ENCODE measurements at places on chromosomes 12 and 14.

DNA sequence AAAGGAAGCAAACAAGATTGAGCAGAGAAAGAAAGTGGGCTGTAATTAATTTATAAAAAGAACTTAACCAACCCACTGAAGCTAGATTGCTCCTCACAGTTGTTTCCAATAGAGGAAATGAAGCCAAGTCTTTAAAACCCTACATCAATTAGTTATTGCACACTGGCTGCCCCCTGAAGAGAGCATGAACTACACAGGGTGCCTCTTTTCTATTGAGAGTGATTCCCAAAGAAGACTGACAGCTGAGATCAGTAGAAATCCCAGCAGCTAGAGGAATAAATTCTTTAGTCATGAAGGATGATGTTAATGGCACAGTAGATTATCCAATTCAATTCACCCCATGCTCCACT, 8.6 kb upstream of the USP15 start:
- DNase-seq = no peak

DNA sequence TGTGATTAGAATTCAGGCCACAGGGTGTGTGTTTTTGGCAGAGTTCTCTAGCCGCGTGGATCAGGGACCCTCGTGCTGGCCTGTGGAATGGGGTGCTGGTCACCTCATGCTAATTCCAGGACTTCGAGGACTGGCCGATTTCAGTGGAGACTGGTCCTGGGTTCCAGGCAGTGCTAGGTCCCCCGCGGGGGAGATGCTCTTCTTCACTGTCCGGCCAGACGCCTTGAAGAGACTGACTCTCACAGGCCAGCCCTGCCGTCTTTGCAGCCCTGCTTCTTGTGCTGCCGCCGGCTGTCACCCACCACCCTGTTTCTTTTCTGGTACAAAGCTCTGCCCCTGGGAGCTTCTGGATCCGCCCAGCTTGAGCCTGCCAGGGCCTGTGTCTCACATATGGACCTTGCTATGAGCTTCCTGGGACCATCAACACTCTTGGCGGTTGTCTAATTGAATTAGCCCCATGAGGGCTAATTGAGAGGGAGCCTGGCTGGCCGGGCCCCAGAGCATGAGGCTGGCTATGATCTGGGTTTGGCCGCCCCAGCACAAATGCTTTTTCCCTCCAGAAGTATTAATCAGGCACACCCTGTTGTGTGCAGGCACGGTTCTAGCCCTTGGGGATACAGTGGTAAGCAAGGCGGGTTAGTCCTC, 8.2 kb downstream of the MLXIP start:
- no peak for DNase-seq

GRCh38 chr12:119661882-119662281, 6.1 kb upstream of the PRKAB1 start:
- DNase-seq = no peak

- no peak for DNase-seq
These were observed 36.1 kb downstream of the TMCC3 start for GRCh38 chr12:94614288-94614721.

DNA sequence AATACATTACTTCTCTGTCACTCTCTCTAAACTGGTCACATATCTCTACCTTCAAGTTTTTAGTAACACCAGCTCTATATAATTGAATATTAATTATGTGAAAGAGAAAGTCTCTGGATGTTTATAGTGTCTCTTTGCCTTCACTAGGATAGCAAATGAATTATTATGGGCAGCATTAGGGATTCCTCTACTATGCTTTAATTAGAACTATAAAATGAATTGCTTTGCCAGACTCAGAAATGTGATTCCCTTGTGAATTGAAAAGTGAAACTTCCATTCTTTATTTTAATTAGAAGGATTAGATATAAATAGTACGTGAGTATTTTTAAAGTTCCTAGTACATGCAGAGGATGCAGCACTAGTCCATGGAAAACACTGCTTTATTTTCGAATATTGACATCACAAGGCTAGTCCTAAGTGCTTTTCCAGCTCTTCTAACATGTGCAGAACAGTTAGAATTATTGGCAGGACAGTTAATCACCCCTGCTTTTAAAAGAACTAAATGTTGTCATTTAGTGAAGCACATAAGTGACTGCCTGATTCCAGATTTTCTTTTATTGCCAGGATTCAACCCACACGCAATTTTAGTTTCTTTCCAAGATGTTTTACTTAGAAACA, 23.0 kb upstream of the REP15 start:
- no peak for DNase-seq

DNA sequence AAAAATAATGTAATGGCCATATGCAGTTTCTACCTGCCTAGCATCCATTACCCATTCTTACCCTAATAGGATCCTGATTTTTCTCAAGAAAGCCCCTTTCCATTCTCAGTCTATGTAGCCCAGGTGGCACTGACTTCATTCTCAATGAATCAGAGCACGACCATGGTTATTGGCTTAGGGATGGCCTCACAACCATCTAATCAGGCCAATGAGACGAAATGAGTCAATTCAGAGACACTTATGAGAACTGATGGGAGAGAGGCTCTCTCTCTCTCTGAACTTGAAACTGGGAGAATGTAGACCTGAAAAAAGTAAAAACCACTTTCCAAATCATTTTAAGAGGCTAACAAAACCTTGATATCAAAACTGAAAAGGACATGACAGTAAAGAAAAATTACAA, 45.3 kb upstream of the OXA1L start:
- DNase-seq = no peak

DNA sequence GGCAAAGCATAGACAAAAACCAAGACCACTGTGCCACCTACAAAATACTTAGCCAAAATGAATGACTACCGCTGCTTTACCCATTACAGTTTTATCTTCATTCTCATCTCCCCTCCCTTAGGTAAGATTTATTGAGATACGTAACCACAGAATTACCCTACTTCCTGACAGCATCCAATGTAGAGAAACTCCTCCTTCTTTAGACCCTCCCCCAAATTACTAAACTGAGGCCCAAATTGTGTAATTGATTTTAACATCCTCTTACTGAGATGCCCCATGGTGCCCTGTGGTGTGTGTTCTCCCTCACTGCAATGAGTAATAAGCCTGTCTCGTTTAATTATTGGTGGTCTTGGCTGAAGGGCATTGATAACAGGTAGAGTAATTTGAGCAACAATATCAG, 19.1 kb downstream of the VRK1 start:
- no peak for DNase-seq

DNA sequence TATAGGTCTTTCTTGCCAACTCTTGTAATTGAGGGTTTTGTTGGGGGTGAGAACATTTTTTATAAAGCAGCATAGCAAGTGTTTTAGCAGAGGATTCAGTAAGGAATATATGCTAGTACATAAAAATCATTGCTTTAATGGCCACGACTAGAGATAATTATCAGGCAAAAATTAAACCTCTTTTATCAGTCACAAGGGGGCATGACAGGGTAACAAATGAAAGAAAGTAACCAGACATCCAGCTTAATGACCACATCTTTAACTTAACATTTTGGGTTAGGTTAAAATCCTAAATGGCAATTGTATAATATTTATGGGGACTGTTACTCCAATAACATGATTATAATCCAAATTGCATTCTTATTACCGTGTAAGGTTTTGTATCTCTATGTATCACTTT, 119.6 kb downstream of the LRRIQ1 start:
- no peak for DNase-seq

- no peak for DNase-seq
These were observed 1.7 kb downstream of the IRAK3 start for GRCh38 chr12:66190519-66191370.

DNA sequence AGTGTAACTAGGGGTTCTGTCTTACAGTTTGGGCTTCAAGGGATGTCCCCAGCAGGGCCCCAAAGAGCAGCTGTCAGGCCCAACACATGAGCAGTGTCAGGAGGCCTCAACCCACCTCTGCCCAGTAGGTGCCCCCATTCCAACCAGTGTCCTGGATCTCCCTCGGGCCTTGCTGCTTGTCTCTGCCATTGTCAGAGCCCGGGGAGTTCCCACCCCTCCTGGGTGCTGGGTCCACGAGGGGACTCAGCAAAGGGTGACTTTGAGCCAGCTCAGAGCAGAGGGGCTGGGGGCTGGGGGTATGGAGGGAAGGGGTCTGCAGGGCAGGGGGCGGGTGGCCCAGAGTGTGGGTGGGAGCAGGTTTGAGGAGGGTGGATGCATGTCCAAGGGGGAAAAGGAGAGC, 18.0 kb upstream of the BEGAIN start:
- DNase-seq = no peak
